ENCODE measurements at places on chromosomes 1 and 21. TPM values are rescaled to one million over a fixed set of nuclear protein-coding genes. Genes with fewer than 3 reads are reported as not detected.

GFI1 gene
- total RNA-seq: 3.0 TPM

- DNase-seq: no peak
Observed at GRCh38 chr1:239779962-239780361, 311.7 kb upstream of the FMN2 start.

DNA sequence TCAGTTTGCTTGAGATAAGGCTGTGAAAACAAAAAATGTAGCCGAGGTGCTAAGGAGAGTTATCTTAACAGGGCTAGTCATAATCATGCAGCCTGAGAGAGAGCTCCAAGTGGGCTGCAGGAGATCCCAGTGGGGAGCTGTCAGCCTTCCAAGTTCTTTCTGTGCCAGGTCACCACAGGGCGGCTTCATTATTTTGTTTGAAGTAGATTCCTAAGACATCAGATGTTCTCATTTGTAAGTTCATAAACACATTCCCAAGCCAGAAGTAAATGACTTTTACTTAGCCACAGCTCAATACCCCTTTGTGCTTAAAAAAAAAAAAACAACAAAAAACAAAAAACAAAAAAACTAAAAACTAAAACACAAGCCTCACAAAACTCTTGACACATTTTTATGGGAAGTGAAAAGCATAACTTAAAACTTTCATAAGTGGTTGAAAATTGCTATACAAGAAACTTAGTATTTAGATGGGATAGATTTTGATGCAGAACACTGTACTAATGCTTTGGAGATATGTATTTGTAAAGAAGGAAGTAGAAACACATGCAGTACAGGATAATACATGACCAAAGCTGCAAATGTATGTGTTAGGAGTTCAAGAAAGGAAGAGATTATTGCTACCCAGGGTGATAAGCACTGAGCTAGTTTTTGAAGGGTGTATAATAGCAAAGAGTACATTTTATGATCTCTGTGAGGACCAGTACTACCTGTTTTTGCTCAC, 8.6 kb downstream of the CDC14A start:
- DNase-seq: no peak

DNA sequence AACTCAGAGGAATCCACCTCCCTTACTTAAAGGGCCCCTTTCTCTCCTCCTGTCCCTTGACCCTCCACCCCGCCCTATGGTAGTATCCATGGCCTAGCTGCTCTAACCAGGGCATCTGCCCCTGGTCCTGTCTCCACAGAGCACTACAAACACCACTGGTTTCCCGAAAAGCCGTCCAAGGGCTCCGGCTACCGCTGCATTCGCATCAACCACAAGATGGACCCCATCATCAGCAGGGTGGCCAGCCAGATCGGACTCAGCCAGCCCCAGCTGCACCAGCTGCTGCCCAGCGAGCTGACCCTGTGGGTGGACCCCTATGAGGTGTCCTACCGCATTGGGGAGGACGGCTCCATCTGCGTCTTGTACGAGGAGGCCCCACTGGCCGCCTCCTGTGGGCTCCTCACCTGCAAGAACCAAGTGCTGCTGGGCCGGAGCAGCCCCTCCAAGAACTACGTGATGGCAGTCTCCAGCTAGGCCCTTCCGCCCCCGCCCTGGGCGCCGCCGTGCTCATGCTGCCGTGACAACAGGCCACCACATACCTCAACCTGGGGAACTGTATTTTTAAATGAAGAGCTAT, 1.7 kb downstream of the BTG2 start:
- DNase-seq: no peak

GRCh38 chr1:165623624-165624023, 7.4 kb upstream of the MGST3 start:
- DNase-seq: no peak

DNA sequence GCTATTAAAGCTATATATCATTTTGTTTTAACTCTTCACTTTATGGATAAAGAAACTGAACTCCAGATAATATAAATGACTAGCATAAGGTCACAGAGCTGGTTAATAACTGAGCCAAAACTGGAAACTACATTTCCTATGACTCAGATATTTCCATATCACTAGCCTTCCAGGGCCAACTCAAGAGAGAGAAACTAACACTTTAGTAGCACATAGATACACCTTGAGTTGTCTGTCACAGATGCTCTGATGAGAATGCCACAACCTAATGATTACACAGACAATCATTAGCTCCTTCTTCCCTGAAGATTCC, 40.7 kb downstream of the NME7 start:
- no peak for DNase-seq

DNA sequence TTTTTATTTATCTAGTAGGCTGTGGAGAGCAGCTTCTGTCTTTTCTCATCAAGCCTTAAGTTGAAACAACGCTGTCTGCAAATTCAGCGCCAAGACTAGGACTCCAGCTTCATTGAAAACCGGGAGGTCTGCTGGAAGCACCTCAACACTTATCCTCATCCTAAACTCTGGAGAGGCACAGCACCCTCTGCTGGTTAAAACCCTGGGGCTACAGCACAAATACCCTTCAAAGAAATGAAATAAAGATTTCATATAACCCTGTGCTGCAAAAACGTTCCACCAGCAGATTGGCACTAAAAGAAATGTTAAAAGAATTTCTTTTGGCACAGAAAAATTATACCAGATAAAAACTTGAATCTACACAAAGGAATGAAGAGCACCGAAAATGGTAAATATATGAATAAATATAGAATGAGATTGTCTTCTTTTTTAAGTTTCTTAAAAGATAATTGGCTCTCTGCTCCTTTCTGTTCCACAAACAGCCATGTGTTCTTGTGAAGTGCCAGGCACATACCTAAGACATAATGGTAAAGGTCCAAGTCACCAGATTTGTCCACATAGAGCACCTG, 227.7 kb upstream of the SAMSN1 start:
- peak; percentile 57 for DNase-seq

DNA sequence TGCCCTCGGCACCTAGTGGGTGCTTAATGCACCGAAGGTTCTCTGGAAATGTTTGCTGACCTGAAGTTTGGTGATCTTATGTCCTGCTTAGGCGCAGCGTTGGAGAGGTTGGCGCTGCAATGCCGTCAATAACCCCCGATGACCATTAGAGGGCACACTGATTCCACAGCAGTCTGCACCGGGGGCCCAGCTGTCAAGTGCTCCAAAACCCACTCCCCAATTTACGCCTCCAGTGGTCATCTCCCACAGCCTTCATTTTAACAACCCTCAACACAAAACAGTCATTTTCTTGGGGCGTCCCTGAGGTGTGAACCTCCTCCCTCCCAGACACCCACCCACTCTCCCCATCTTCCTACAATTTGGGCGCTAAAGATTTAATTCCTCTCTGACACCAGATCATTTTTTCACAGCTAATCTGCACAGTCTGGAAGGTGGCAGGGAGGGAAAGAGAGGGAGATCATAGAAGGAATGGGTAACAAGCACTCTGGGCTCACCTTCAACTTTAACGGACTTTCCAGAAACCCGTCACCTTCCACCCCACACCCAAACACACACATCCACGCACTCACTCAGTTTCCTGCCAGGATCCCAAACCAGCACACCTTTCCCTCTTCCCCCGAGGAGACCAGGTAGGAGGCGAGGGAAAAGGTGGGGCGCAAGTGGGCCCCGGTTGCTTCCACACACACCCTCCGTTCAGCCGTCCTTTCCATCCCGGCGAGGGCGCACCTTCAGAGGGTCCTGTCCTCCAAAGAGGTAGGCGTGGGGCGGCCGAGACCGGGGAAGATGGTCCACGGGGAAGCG, 570 bp upstream of the NPR1 start:
- peak; percentile 49 for DNase-seq

Data from mucosa of gallbladder (tissue), 1 donor.